CD4-positive, alpha-beta T cell treated with Interferon alpha-2 for 1 hour (primary cell): ENCODE measurements at places on chromosomes 12 and 14.

DNA sequence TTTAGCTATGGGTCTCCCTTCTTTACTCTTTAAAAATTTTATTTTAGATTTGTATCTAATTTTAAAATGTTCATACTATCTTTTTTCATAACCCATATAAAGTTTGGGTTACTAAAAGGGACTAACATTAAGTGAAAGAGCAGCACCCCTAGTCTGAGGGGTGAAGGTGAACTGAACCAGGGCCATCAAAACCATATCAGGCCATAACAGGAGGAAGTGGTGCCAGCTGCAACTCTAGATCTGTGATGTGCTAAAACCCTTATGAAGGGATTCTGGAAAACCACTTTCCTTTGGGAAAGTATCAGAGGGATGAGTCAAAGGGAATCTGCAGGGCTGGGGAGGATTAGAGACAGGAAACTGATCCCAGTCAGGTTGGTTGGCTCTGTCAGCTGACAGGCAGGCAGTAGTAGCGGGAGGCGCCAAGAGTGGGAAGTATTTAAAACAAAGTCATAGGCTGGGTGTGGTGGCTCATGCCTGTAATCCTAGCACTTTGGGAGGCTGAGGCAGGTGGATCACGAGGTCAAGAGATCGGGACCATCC, 162.5 kb downstream of the PPM1H start:
- DNase-seq: no peak

- peak; percentile 88 for DNase-seq
Observed at GRCh38 chr14:50231475-50232275, at the start of gene SOS2. TSS of gene SOS2 (minus strand) at chr14:50231578. CDS start at chr14:50231283, 295 bp downstream.

GRCh38 chr14:52513249-52513648, 39.1 kb downstream of the TXNDC16 start:
- DNase-seq: no peak

DNA sequence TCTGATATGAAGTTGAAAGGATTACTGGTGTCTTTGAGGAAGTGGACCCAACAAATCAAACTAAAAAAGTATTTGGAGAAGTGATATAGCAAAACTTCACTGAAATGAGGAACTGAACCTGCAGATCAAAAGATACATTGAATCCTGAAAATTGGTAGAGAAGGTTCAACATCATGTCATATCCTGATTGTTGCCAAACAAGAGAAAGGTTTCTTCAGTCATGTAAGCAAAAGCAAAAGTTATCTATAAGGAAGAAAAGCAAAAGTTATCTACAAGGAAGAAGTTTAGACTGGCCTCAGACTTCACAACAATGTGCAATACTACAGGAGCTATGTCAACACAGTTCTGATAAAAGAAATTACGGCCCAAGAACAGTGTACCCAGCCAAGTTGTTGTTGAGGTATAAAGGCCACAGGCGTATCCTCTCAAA, 142.7 kb downstream of the RAD51B start:
- peak; percentile 6 for DNase-seq

DNA sequence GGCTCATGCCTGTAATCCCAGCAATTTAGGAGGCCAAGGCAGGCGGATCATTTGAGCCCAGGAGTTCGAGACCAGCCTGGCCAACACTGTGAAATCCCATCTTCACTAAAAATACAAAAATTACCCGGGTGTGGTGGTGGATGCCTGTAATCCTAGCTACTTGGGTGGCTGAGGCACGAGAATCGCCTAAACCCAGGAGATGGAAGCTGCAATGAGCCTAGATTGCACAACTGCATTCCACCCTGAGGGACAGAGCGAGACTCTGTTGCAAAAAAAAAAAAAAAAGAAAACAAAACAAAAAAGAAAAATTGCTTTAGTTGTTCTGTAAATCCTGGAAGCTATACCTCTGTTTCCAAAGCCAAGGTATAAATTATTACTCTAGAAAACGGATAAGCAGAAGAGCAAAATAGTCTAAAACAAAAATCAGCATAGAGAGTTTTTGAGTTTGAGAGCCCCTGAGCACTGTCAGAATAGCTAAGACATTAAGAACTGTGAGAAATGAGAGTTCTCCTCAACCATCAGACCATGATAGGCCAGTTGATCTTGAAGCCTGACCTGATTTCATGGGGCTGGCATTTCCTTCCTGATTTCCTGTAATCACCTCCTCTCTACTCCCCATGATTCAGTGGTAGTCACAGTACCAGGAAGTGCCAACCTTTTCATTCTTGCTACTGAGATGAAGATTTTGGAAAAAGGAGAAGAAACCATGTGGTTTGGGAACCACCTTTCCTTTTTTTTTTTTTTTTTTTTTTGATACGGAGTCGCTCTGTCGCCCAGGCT, 31.7 kb downstream of the ATP2A2 start:
- DNase-seq: peak; percentile 50

DNA sequence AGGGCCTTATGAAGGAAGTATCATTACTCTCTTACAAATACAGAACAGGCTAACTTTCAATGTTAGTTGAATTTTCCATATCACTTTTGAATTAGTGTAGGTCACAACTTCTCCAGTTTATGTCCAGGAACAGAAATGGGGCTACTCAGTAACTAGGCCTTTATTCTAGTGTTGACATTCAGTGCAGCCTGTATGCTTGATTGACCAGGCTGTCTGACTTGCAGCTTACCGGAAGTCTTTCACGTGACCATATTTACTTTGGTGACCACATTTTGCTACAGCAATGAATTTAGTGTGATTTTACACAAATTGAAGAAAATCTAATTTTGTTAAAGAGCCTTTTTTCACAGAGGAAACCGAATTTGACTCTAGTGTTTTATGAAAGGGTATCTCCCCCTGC, 12.4 kb downstream of the MTERF2 start:
- DNase-seq: no peak

DNA sequence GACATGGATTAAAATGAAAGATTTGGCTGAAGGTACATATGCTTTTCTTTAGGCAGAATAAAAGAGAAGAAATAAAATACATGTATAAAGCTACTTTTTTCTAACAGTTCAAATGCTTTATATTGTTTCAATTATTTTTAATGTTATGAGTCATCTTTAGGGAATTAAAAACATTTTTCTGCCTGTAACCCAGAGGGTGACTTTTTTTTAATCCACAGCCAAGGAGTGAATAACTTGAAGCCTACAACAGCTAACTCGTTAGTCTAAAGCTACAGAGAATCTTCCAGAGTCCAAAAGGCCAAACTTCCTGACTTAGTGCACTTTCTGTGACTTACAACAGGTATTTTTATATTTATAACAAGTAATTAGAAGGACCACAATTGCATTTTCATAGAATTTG, 151.6 kb downstream of the SEC23A start:
- no peak for DNase-seq
